ENCODE measurements at places on chromosomes 3 and 15.

DNA sequence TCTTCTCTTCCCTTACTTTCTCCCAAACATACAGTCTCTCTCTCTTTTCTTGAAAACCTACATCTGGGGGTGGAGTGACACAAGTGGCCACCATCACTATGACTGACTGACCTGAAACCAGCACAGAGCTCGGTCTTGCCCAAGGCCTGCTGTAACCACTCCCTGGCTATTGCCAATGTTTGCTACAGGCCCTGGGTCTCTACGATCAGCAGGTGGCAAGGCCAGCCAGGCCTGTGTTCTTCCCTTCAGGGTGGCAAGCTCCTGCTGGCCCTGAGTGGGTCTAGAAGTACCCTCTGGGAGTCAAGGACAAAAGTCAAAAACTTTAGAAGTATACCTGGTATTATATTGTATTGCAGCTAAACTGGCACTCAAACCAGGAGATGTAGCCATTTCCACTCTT is 140.9 kb upstream of the TGFBR2 start:
- DNase-seq = no peak

DNA sequence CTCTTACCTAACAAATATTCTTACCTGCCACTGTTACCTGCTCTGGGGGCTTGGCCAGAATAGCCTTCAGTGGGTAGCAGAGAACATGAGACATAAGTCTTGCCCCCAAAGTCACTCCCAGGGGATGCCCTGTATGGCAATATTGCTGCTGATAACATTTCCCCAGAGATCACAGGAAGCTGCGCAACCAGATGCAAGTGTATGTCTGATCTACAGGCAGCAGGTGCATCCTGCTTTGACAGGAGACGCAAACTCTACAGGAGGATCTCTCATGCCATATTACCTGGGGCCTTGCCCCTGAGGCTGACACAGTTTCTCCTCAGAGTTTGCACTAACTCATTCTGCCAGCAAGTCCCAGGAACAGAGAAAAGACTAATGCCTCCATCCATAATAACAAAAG is 174.4 kb upstream of the LPP start:
- no peak for DNase-seq

- DNase-seq = no peak
Observed at GRCh38 chr3:78988324-78988723, 779.5 kb downstream of the ROBO1 start.

DNA sequence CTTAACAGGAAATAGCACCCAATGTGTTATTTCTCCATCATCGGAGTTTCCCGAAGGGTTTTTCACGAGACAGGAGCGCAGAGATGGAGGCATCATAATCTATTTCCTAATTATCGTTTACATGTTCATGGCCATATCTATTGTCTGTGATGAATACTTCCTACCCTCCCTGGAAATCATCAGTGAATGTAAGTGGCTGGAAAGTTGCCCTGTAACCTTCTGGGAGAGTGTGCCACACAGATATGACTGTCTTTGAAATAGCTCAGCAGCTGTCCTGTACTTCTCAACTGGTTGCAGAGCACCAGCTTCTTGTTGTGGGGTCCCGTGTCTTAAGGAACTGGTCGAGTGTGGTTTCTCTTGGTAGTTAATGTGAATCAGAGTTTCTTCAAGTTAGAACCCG is 1.1 kb downstream of the SLC24A5 start:
- no peak for DNase-seq
